ENCODE measurements at places on chromosomes 13 and 19. TPM values are rescaled to one million over a fixed set of nuclear protein-coding genes. Genes with fewer than 3 reads are reported as not detected.

GRCh38 chr13:103007427-103007762 is 58.8 kb downstream of the SLC10A2 start:
- DNase-seq: no peak

DNA sequence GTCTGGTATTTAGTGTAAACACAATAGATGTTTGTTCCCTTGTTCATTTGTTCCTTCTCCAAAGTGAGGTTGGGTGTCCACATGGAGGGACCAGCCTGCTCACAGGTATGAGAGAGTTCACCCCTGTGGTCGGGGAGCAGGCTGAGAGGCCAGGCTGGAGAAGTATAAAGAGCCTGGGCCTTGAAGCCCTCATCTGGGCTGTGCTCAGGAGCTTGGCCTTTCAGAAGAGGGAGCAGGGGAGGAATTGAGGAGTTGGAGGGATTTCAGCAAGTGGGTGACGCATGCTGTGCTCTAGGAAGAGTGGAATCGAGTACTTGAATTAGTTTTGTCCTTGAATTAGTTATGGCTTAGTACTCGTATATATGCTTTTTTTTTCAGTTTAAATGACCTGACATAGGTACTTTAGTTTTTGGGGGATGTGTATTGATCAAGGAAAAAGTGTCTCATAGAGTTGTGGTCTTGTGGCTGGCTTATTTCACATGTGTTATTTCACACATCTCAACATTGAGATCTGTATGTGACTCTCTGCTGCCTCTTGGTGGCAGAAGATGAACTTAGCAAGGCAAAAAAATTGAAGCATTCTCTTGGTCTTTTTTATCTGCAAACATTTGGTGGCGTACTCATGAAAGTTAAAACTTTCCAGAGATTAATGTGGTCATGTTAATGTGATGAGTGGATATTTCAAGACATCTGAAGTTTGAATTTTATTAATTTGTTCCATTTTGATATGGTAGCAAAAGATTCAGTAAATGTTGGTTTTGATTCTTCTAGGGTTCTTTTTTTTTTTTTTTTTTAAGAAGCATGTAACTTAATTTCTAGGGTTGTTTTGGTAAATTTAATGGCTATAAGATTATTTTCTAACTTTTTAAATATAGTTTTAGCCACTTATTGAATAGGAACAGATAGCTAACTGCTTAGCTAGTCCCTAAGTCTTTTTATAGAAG is 54.3 kb downstream of the SLAIN1 start:
- peak; percentile 52 for DNase-seq

DNA sequence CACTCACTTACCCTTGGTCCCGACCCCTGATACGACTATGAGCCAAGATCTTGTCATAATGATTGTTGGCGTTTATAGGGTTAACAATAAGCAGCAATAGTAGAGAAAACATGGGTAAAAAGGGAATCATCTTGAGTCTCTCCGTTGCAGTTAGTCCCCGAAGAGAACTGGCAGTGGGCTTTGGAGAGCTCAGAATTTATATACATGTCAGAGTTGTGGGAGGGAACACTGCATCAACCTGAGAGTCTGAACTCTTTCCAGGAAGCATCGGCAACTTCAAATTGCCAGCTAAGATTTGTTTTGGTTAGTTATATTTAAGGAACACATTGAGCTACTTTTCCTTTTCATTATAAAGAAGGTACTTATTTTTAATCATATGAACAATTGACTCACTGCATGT is at the start of gene POSTN:
POSTN (minus strand) TSS at position 172 of the 400 bp plus-strand sequence; CDS start at position 130, 42 bp downstream.
- DNase-seq: peak; percentile 38

GRCh38 chr13:27482983-27483382 is 32.6 kb upstream of the MTIF3 start:
- no peak for DNase-seq

DNA sequence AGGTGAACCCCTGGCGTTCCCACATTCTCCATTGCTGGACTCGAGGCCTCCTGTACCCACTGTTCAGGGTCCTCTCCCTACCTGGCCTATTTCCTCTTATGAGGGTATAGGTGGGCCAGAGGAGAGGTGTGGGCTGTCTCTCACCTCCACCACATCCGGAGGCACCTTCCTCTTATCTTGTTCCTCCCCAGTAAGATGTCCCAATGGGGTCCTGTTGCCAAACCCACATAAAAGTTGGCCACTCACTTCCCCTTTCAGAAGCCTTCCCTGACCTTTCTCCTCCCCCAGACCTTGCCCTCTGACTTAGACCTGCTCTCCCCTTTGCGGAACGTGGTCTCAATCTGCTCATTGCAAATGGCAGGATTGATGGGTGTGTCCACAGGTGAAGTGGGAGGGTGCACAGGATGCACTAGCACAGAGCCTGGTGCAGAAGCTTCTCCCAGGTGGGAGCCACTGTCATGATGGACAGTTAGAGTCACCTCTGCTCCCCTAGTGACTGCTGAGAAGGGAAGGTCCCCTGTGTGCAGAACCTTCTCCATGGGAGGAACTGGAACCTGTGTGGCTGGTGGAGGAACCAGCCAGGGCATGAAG is 1.3 kb downstream of the CYP4F3 start:
- DNase-seq: no peak

- no peak for DNase-seq
Observed at GRCh38 chr13:44806826-44807225, 182.4 kb downstream of the NUFIP1 start.

- DNase-seq: peak; percentile 71
Observed at GRCh38 chr19:11018179-11018578, 57.3 kb downstream of the SMARCA4 start.

GRCh38 chr19:27993619-27994570 is 1219.1 kb downstream of the UQCRFS1 start:
- peak; percentile 60 for DNase-seq

DNA sequence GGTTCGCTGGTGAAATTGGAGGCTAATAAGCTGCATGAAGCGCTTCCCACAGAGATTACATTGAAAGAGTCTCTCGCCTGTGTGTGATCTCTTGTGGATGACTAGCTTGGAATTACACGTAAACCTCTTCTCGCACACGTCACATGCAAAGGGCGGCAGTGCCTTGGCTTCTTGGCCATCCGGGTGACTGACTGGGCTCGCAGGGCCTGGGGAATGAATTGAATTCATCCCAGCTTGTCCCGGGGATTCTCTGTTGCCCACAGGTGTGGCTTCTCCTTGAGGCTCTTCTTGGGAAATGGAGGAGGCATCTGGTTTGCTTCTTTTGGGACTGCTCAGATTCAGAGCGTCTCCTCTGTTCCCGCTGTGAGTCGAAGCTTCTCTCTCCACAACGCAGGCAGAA is 19.8 kb downstream of the ZSCAN5C start:
- DNase-seq: no peak

GRCh38 chr13:100473501-100474044 is 115.0 kb downstream of the GGACT start:
- no peak for DNase-seq

DNA sequence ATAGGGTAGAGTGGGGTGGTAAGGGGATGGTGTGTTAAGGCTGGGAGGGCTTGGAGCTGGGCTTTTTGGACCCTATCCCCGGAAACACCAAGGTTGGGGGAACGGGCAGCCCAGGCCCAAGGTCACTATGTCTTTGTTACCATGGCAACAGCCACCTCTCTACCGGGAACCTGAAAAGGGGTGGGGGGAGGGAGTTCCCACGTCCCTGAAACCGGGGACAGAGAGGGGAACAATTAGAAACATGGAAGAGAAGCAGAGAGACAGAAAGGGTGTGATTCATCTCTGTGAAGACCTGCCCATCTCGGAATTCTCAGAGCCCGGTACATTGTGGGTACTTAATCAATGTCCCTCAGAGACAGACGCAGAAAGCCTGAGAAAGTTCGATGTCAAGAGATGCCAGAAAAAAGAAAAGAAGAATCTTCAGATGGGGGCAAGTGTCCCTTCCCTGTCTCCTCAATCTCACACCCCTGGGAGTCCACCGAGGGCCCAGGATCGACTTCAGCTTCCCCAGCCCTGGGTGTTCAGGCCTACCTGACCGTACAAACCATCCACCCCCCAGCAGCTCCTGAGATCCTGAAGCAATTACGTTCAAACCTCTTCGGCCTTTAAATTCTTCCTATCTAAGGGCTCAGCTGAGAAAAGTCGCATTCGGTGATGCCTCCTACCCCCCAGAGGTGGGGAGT is 6.8 kb upstream of the LRFN1 start:
- DNase-seq: no peak

GRCh38 chr13:89755729-89756492 is 1591.6 kb upstream of the MIR17HG start:
- DNase-seq: no peak

DNA sequence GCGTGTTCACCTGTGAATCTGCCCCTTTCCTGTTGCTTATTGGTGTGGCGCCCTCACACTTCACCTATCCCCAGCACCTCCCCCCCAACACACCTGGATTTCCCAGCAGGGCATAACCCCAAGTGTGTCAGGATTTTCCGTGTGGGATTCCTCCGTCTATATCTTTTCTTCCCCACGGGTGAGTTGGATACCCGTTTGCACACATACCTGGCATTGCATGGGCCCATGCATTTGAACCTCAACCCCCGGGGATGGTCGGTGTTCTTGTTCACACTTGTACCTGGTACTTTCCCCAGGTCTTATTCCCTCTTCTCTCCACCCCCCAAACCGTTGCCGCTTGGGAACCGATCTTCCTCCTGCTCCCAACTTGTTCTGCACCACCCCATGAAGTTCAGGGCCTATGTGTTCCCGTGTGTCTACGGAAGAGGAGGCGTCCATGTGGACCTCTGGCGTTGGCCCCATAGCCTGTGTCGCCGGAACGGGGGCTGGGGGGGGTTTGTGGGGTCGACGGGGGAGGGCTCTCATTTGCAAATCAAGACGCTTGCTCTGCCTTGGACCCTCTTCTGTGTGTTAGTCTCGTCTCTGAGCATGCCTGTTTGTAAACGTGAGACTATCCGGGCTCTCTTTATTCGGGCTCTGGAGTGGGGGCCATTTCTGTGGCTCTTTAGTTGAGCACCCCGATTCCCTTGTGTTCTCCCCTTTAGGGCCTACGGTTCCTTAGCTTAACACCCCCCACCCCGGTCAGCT is 1.7 kb downstream of the PRR12 start:
- no peak for DNase-seq

- no peak for DNase-seq
Observed at GRCh38 chr19:35327642-35328041, 1.3 kb upstream of the CD22 start.

- DNase-seq: no peak
Observed at GRCh38 chr19:24141612-24142011, 54.6 kb downstream of the ZNF254 start.

DNA sequence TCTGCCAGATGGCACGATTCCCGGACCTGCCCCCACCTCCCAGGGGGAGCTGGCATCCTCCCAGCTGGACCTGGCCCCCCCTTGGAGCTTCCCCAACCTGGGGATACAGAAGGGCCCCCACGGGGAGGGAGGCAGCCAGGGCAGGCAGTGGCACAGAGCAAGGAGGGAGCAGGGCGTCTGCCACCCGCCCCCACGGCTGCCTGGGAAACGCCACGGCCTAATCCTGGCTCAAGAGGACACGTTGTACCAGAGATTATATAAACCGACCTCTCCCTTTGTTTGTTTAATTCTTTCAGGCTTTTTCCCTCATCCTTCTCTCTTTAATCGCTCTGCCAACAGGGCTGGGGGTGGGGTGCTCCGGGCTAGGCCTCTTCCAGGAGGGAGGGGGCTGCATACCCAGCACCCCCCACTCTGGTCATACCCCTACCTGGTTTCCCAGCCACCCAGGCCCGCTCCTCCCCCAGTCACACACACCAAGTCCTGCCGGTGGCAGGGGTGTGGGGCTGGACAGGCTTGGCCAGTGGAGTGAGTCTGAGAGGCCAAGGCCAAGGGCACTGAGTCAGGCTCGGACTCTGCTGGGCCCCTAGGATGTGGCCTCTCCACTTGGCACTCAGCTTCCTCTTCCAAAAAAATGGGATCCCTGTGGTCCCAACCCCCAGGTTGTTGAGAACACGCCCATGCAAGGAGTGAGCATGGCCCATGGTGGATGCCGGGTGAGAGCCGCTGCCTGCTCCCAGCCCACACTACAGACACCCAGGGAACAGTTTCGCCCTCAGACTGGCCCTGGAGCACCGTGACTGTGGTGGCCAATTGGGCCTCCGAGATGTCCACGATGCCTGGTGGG is 29.5 kb upstream of the NFIC start:
- DNase-seq: no peak

GRCh38 chr13:109785892-109786450 is 412 bp downstream of the IRS2 start:
- DNase-seq: no peak

The GJA3 gene
- 12.3 TPM for polyA plus RNA-seq

The ADGRE3 gene
- polyA plus RNA-seq: not detected

The PPP2R1A gene
- polyA plus RNA-seq: 435 TPM

The FAM216B gene
- polyA plus RNA-seq: not detected

The CBARP gene
- polyA plus RNA-seq: 3.2 TPM

The ENOX1 gene
- polyA plus RNA-seq: 8.5 TPM

The VSTM1 gene
- polyA plus RNA-seq: 0.38 TPM

The NKG7 gene
- polyA plus RNA-seq: 2.1 TPM

The ZNF440 gene
- polyA plus RNA-seq: 25.8 TPM

Measured in renal pelvis (tissue), 12 donors.